C1 segment of cervical spinal cord (tissue), 14 donors: ENCODE measurements at places on chromosomes 2 and 18.

- no peak for DNase-seq
Observed at GRCh38 chr2:40394031-40394430, 57.9 kb downstream of the SLC8A1 start.

GRCh38 chr2:237503201-237503600 lies 16.1 kb downstream of the MLPH start:
- DNase-seq, result no peak

DNA sequence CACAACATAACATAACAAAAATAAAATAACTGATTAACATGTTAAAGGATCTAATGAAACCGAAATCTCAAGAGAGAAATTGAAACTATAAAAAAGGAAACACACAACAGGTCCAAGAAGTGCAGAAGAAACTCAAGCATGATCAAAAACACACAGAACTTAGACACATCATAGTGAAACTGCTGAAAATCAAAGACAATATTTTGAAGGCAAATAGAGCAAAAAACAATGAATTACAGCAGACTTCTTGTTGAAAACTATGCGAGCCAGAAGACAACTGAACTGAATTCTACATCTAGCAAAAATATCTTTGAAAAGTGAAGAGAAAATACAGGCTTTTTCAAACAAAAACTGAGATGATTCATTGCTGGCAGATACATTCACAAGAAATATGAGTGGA lies 61.3 kb downstream of the UGP2 start:
- no peak for DNase-seq

GRCh38 chr2:102129951-102130646 lies 12.4 kb upstream of the IL1R1 start:
- no peak for DNase-seq

DNA sequence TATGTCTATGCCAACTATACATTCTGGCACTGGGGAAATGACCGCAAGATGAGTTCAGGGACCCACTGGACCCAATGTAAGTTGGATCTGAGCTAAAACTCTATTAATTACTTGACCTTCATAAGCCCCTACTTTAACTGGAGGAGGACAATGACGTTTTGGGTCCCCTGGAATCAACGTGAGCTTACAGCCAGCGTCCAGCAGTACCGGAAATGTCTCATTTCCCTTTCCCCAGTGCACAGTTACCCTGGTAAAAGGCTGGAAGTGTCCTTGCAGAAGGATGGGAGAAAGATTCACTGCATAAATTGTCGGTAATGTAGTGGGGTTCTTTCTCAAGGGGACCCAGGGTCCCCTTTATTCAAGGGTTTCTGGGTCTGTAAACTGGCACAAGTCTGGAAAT lies 1297.6 kb upstream of the ACVR2A start:
- no peak for DNase-seq

DNA sequence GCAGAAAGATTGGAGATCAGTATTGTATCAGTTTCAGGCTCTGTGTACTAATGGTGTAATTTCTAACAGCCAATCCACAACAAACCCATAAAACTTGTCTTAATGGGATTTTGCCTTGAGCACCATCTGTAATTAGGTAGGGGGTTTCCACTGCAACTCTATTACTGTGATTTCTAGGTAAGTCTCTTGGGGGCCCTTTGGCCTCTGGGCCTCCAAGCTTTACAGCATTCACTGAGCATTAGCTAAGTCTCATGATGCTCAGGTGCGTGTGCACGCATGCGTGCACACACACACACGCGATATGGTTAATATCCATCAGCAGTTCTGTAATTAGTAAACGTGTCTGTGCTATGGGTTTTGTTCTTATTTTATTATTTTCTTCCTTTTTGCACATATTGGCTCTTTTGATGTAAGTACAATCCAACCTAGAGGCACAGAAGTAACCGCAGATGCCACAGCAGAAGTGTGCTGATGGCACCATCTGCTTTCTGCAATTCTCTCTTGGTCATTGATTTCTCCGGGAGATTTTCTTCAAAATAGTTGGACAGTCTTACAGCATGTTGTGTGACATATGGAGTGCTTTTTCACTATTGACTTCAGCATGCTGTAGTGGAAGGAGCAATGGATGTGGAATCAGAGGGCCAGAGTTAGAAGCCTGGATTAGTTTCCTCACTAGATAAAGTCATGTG lies 592.0 kb downstream of the LRRTM4 start:
- DNase-seq, result no peak

- no peak for DNase-seq
Observed at GRCh38 chr2:237875256-237876060, 16.0 kb downstream of the RAMP1 start.

- no peak for DNase-seq
Observed at GRCh38 chr2:104444889-104445288, 409.0 kb upstream of the POU3F3 start.

DNA sequence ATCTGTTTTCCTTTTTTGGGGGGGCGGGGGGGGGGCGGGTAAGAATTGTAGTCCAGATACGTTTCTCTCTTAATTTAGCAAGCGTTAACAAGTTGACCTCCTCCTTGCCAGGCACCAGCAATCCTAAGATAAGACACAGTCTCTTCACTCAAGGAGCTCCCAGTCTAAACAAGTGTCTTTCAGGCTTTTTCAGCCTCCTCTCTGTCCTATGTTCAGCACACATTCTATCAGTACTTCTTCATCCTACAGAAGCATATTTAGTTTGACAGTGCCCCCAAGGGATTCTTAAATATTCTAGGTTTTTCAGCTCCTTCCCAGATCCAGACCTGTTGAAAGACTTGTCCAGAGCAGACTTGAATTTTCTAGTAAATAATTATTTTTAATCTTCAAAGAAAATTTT lies 2.7 kb downstream of the PPP1CB start:
- DNase-seq, result no peak

DNA sequence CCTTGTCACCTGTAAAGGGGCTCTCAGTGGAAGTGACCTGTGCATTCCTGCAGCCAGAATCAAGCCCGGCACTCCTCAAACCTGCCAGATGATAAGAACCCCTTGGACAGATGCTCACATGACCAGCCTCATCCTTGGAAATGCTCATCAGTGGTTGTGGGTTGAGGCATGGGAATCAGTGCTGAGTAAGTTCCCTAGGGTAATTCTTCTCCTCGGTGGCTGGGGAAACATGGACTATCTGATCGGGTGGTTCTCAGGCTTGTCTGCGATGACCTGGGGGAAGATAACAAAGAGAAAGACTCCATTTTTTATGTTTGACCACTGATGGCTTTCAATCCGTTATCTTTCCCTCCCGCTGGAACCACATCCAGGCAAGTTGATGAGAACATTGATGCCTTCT lies 84.0 kb downstream of the SPP2 start:
- DNase-seq, result no peak

DNA sequence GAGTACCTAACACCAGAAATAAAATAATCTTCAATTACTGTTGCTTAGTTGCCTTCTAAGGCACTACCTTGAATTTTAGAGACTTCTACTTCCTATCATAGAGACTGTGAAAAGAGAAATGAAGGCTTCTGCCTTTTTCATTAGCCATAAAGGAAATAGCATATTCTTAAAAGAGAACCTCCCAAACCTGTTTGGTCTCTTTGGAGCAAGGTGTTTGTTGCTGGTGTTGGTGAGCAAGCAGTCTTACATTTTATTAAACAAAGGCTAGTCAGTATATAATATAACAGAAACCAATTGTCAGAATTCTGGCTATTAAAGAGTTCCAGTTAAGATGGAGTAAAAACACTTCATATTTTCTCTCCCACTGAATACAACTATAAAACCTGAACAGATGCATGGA lies 116.4 kb downstream of the TAF4B start:
- DNase-seq, result no peak

DNA sequence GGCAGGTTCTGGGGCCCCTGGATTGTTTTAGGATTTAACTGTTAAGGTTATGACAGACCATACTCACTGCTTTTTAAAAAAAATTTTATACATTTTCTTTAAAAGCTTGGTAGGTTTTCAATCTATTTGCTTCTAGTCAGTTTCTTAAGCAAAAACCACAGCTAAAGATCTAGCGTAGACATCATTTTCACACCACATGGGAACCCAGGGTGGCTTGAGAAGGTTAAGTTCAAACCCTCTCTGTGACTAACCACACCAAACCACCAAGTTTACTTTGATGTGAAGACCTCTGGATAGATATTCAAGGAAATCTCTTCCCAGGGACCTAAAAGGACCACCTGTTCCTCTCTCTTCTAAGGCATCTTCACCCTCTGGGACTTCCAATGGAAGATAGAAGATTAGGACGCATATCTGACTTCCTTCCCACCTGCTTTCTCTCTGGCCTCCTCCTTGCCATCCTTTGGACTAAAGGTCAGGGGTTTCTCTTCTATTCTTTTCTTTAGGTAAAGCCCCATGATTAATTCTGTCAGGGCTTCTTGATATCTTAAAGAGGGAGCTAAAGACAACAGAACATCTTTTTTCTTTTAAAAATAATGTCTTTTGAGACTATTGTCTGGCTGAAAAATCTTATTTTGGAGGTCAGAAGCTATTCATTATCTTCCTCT lies 32.3 kb downstream of the FOSL2 start:
- no peak for DNase-seq

DNA sequence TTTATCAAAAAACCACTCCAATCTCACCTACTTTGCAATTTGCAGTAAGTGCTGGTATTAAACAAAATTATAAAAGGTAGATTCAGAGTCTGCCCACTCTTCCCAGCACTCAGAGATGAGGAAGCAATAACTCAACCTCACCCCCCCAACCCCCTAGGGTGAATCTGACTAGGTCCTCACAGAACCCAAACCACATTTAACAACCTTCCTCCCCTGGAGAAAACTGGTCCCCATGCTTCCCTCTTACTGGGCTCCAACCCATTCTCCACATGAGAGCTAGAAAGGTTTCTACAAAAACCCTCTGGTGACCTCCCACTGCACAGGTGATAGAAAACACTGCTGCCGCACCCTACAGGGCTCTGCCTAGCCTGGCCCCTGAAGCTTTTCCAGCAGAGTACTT lies 40.5 kb upstream of the BMP10 start:
- no peak for DNase-seq
